ENCODE measurements at places on chromosomes 5 and 9. TPM values are rescaled to one million over a fixed set of nuclear protein-coding genes. Genes with fewer than 3 reads are reported as not detected.

The PCDHA5 gene
- 0.10 TPM for total RNA-seq

The MRPL22 gene
- 61.5 TPM for total RNA-seq

The TSLP gene
- not detected for total RNA-seq

The CDH9 gene
- 0.10 TPM for total RNA-seq

The OR1K1 gene
- total RNA-seq: not detected

The ABHD17B gene
- 21.1 TPM for total RNA-seq

The NME5 gene
- 1.7 TPM for total RNA-seq

DNA sequence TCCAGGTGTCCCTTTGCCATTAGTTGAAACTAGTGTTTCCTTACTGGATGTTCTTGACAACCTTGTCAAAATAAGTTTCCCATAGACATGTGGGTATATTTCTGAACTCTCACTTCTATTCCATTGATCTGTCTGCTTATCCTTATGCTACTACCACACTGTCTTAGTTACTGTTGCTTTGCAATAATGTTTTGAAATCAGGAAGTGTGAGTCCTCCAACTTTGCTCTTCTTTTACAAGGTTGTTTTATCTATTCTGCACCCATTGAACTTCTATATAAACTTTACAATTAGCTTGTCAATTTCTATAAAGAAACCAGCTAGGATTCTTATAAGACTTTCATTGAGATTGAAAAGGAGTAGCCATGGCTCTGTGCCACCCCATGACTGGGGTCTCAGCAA is 24.3 kb downstream of the CD14 start:
- no peak for DNase-seq

GRCh38 chr5:54645882-54646355 is 128.4 kb downstream of the SNX18 start:
- no peak for DNase-seq

- DNase-seq: no peak
Measured at GRCh38 chr5:180495292-180495691, 1.1 kb downstream of the CNOT6 start.

DNA sequence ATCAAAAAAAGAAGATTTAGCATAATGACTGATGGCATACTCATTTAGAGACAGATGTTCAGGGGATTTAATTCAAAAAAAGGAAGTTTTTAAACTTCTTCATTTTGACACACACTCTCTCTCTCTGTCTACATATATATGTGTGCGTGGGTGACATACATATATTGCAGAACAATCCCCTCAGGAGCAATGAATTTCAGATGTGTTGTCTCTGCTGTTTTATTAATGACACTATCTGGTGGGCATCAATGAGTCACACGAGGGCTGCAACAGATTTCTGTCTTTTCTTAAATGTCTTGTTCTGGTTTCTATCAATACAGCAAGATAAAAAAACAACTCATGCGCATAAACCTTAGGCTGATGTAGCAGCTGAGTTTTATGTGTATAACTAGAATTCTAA is 123.5 kb upstream of the SLCO6A1 start:
- no peak for DNase-seq

GRCh38 chr5:120152472-120152871 is 311.6 kb upstream of the PRR16 start:
- peak; percentile 5 for DNase-seq

DNA sequence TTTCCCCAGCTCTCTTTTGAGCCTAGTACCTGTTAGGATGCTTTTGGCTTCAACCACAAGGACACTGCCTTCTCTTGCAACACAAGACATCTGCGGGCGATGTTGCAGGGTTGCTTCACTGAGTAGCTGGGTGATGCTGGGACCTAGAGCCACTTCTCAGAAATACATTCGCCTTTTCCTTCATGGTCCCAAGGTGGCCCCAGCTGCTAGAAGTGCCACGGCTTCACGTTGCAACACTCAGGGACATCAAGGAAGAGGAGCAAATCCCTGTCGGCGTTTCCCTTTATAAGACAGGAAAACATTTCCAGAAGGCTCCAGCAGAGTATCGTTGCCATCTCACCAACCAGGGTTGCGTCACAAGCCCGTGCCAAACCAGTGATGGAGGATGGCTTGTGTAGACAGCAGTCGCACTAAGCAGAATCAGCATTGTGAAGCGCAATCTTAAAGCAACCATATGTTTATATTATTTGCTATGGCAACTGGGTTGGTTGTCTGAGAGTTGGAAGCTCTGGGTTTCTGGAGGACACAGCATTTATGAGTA is 62.7 kb downstream of the ANKRD33B start:
- DNase-seq: no peak

- no peak for DNase-seq
Measured at GRCh38 chr9:16521868-16522411, 348.5 kb downstream of the BNC2 start.

DNA sequence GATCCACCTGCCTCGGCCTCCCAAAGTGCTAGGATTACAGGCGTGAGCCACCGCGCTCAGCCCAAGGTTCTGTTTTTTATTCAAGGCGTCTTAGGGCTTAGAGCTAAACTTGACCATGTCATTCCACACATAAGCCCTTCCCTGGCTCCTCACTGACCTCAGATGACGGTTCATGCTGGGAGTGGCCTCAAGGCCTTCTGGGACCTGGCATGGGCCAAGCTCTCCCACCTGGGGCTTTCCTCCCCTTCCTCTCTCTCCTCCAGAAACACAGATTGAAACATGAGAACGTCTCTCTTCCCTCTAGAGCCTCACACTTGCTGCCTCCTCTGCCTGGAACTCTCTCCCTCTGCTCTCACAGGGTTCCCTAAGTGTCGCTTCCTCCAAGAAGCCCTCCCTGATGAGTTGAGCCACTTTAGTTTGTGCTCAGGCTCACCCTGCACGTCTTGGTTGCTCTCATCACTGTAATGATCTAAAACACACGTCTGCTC is 155.6 kb upstream of the IER5L start:
- DNase-seq: no peak

- DNase-seq: no peak
Measured at GRCh38 chr9:15944341-15944740, 391.5 kb downstream of the CCDC171 start.

DNA sequence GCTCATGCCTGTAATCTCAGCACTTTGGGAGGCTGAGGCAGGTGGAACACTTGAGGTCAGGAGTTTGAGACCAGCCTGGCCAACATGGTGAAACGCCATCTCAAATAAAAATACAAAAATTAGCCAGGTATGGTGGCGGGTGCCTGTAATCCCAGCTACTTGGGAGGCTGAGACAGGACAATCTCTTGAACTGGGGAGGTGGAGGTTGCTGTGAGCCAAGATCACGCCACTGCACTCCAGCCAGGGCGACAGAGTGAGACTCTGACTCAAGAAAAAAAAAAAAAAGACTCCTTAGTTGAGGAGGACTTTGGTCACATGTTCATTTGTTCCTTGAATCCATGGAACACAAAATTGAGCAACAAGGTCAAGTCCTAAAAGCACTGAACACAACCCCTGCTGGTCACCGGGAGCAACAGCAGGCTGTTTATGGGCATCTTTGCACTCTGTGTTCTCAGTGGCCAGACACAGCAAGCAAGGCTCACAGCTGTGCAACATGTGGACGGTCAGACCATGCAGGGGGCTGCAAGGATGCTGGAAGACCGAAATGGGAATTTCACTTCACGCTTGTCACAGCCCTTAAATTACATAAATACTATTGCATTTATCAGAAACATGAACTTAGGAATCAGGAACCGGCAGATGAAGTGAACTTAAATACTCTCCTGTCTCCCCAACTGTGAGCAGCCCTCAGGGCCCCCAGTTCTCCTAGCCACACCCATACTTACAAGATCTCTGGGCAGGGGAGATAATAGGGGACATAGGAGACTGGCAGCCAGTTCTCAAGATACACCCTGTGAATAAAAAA is 2.8 kb downstream of the GBGT1 start:
- no peak for DNase-seq

DNA sequence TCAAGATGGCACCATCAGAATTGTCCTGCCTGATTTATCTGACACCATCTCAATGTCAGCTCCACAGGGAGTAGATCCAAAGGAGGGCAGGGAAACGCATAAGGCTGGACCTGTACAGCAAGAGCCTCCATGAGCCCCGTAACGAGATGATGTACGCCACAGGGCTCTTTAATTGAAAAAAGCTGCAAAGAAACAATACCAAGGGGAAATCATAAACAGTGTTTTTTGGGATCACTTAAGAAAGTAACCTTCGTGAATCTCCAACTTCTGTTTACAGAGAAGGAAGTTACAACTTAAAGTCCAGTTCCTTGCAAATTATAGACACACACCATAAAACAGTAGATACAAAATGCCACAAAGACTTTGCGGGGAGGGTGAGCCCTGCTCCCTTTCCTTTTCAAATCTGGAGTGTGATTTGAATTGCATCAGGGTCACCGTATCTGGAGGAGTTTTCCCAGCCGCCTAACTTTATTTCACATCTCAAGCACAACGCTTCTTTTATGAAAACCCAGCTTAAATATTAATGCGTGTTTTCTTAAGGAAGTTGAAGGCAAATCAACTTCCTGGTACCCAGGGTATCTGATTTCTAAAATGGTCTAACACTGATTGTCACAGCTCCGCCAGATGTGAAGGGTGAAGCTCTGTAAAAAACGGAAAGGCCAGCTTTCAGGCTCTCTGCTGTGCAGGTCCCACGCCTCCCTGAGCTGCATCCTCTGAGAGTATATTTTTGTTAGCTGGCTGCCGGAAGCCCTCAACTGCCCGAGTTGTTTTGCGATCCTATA is 88.9 kb downstream of the EBF1 start:
- DNase-seq: no peak

DNA sequence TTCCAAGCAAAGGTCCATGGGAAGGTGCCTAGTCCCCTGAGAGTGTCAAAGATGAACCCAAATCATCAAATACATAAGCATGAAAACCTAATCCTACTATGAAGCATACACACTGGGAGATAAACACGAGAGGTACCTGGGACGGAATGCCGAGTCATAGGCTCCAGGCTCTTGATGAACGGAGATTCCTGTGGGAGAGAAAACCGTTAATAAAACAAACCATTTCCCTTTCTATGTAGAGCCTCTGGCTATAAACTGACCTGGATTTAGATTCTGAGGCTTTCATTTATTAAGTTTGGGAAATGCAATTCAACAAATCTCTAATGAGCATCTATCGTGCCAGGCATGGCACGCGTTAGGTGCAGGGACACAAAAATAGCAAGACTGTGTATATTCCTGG is 206.4 kb upstream of the IL12B start:
- no peak for DNase-seq

- DNase-seq: no peak
Measured at GRCh38 chr5:154466671-154467070, 11.4 kb downstream of the HAND1 start.

GRCh38 chr5:77400645-77401044 is 91.5 kb downstream of the WDR41 start:
- no peak for DNase-seq

DNA sequence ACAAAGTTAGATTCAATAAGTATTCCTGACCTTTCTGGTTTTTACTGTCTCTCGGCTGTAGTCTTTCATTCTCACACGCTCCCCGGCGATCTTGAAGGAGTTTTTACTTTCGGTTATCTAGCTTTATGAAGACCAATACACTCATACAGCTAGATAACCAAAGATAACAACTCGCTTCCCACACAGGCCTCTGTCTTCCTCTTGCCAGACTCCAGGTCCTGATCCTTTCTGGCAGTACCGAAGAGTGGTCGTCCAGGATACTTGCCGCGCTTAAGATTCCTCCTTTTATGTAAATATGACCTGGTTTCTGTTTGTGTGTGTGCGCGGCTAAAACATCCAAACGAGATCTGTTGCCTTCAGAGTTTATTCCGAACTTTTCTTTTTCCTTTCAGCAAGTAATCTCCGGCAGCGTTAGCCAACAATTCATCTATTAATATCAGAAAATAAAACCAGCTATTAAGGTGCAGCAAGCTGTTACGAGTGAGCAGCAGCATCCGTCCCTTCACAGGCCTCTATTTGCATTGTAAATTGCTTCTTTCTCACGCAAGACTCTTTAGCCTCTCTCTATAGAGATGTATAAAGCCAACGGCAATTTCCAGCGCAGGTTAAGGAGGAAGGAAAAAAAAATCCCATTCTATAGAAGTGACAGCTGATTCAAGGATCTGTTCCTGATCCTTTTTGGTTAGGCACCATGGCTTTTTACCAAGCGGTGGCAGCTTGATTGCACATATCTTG is 216.1 kb downstream of the MEF2C start:
- no peak for DNase-seq

DNA sequence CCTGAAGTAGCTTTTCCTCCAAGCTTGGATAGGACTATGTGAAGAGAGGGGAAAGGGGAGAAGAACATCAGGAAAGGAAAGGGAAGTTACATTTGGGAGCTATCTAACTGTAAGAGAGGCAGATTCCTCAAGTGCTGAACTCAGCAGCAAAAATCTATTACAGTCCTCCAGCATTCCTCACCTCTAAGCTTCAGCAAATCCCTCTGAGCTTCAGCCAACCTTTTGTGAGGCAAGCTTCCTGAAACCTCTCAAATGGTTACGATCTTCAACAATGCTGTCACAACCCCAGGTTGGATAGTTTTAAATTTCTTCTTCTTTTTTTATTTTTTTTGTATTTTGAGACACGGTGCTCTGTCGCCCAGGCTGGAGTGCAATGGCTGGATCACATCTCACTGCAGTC is 2.5 kb upstream of the RNF38 start:
- no peak for DNase-seq

- no peak for DNase-seq
Measured at GRCh38 chr5:52204310-52204709, 583.4 kb upstream of the ITGA1 start.

DNA sequence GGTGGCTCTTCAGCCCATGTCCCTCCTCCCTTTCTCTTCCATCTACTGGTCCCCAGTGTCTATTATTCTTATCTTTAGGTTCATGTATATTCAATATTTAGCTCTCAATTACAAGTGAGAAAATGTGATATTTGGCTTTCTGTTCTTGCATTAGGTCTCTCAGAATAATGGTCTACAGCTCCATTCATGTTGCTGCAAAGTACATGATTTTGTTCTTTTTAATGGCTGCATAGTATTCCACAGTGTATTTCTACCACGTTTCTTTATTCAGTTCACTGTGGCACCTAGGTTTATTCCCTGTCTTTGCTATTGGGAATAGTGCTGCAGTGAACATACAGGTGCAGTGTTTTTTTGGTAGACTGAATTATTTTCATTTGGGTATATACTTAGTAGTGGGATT is 1308.8 kb downstream of the EFNA5 start:
- DNase-seq: no peak
